ENCODE measurements at places on chromosomes 13 and 19.

DNA sequence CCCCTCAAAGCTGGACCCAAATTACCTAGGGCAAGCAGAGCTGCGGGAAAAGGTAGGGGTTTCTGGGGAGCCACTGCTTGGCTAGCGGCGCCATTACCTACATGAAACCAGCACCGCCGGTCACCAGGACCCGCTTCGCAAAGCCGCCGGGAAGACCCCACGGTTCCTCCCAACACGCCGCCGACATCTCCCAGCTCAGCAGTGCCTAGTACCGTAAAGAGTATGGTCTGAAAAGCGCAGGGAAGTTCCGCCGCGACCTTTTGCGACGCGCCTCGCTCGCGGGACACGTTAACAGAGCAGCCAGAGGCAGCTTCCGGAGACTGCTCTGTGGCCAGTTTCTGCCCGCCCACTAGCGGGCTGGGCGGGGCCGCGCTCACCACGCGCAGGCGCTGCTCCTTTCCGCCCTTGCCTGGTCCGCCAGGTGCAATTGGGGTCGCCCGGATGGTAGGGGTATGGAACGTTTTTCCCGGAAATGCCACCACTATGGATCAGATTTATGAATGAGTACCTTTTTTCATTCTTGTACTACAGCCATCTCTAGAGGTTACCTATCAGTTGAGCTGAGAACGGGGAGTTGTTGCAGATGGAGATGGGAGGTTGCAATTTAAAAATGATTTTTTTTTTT, at the start of gene TGDS:
TSS of gene TGDS (minus strand) at position 203 of the 625 bp plus-strand sequence. CDS start at position 187, 16 bp downstream.
- DNase-seq, result peak; percentile 90

DNA sequence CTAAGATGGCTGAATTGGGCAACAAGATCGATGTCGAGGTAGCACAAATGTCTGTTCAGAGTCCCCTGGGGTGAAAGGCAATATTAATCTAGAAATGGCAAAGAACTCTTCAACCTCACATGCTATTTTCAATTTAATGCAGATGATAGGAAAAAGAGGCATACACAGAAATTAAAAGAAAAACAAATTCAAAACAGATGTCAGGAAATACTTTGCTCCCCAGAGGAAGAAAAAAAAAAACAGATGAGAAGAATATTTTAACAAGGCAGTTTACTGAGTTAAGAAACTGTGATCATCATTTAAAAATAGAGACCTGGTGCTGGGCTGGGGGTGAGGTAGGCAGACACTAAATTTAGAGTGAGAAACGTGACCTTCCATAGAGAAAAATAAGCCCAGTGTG, 421.9 kb upstream of the ARGLU1 start:
- DNase-seq, result no peak

GRCh38 chr13:50085063-50085462, 69.8 kb downstream of the KCNRG start:
- DNase-seq, result no peak

DNA sequence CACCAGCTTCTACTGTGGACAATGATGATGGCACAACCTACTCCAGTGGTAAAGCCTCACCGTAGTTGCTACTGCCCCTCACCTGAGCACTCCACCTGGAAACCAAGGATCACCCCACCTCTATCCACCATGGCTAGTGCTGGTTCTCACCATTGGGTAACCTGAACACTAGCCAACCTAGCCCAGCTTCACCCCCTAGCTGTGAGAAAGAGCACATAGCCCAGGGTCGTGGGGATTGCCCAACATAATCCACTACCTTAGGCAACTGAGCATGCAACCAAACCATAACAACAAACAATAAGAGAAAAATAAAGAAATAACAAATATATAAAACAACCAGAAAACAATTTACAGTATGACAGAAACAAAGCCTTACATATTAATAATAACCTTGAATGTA, 560.1 kb downstream of the DIAPH3 start:
- DNase-seq, result no peak

DNA sequence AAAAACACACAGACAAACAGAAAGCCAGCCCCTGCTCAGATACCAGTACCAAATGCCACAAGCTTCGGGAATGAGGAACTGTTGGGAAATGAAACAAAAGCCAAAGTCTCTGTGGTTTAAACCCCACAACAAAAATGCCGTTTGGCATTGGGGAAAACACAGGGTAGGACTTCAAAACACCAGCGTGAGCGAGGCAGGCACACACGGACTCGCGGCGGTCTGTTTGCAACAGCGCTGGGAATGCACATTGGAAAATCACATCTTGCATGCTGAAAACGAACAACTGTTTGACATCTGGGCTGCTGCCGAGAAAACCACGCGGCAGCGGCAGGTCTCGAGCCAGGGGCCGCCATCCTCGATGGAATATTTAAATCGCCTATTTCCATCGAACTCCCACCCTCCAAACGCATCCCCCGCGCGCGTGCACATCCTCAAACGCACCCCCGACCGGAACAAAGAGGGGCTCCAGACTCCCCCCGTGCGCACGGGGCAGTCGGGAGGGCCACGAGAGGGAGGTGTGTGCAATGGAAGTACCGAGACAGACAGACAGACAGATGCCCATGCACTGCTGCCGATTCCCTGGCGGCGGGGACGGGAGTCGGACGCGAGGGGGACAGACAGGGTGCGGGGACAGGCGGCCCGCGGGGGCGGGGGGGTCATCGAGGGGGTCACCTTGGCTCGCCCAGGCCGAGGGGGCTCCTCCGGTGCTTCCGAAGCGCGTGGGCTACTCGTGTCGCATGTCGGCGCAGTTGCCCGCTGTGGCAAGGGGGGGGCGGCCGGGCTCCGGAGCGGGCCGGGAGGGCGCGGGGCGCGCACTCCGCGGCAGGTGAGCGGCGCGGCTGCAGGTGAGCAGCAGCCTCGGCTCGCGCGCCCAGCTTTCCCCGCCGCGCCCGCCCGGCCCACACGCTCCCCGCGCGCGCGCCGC, at the start of gene GPR12:
TSS of gene GPR12 (minus strand) at position 880 of the 925 bp plus-strand sequence. CDS start 959 bp downstream, outside the sequence.
- no peak for DNase-seq

- no peak for DNase-seq
These were observed 209.1 kb downstream of the UQCRFS1 start for GRCh38 chr19:29003641-29004409.

- no peak for DNase-seq
These were observed 172.1 kb downstream of the USP12 start for GRCh38 chr13:26999499-26999898.

- no peak for DNase-seq
These were observed 88.0 kb downstream of the ATP11A start for GRCh38 chr13:112777637-112778406.

DNA sequence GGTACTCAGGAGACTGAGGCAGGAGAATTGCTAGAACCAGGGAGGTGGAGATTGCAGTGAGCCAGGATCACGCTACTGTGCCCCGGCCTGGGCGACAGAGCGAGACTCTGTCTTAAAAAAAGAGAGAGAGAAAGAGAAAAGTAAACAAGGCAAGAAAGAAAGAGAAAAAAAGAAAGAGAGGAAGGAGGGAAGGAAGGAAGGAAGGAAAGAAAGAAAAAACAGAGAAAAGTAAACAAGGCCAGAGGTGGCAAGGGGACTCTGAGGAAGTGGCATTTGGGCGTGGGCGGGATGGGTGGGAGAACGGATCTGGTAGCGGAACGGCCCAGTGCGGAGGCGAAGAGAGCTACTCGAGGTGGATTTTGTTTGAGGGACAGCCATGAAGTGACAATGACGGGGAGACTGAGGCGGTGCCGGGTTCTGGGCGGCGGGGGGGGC, 7.5 kb upstream of the ARRDC2 start:
- DNase-seq, result no peak
